ENCODE measurements at places on chromosomes 3 and 15.

- DNase-seq: no peak
These were observed 27.2 kb downstream of the INTS14 start for GRCh38 chr15:65583701-65584100.

GRCh38 chr15:27172821-27173220 lies 201.8 kb downstream of the GABRG3 start:
- DNase-seq: no peak

DNA sequence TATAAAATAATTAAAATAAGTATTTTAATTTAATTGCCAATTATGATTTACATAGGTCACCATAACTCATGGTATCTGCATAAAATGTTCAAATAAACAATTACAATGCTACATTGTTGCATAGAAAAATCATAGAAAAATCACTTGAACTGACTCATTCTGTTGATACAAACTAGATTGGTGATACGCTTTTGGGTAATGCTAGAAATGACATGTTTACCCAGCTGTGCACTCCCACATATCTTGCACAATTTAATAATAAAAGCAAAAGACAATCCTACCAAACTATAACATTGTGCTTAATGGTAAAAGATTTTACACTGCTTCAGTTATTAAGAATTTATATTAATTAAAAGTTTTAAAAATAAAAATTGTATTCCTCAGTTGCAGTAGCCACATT lies 45.8 kb upstream of the FBXL22 start:
- DNase-seq: no peak

GRCh38 chr3:193593668-193594030 lies 641 bp downstream of the OPA1 start:
- no peak for DNase-seq

DNA sequence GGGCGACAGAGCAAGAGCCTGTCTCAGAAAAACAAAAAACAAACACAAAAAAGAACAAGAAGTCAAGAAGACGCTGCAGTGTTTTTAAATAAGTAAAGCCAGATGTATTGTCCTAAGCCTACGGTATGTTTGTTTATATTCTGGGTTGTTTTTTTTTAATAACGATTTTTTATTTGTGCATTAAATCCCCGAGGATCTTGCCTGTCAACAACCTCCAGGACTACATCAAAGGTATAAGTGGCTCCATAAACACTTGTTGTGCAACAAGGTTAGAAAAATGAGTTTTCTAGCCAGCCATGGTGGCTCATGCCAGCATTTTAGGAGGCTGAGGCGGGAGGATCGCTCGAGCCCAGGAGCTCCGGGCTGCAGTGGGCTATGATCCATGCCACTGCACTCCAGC lies 26.1 kb downstream of the ITGB5 start:
- DNase-seq: no peak
